Chondrocyte (in vitro differentiated cells): ENCODE measurements at places on chromosomes 12 and 14. TPM values are rescaled to one million over a fixed set of nuclear protein-coding genes. Genes with fewer than 3 reads are reported as not detected.

TAS2R50 gene
- 0.46 to 1.8 TPM (median 0.95 TPM) in 3 replicates for total RNA-seq

SPIC gene
- not detected in 3 replicates for total RNA-seq

SLC22A17 gene
- total RNA-seq: 40.3 to 63.9 TPM (median 44.0 TPM) in 3 replicates

- no peak overlapping the region for H3K27ac ChIP-seq
- peaks cover 3% of the 10 kb centered on the region for H3K36me3 ChIP-seq
- DNase-seq: no peak
- H3K4me3 ChIP-seq: no peak overlapping the region
- H3K4me1 ChIP-seq: peaks cover 14% of the 10 kb centered on the region
These were observed 34.8 kb downstream of the DUSP16 start for GRCh38 chr12:12527820-12528296.

- no peaks in the 10 kb centered on the region for H3K27me3 ChIP-seq
- H3K27ac ChIP-seq: peak overlapping the region; percentile 46
- DNase-seq: no peak
- H3K4me1 ChIP-seq: peaks cover 21% of the 10 kb centered on the region
- no peaks in the 10 kb centered on the region for H3K36me3 ChIP-seq
- no peak overlapping the region for H3K4me3 ChIP-seq
These were observed 69.0 kb downstream of the AKAP6 start for GRCh38 chr14:32397861-32398640.

- H3K36me3 ChIP-seq: no peaks in the 10 kb centered on the region
- H3K27ac ChIP-seq: no peak overlapping the region
- peak; percentile 61 for DNase-seq
- H3K4me1 ChIP-seq: peaks cover 3% of the 10 kb centered on the region
These were observed 53.1 kb downstream of the TSPAN11 start for GRCh38 chr12:30979371-30980259.

DNA sequence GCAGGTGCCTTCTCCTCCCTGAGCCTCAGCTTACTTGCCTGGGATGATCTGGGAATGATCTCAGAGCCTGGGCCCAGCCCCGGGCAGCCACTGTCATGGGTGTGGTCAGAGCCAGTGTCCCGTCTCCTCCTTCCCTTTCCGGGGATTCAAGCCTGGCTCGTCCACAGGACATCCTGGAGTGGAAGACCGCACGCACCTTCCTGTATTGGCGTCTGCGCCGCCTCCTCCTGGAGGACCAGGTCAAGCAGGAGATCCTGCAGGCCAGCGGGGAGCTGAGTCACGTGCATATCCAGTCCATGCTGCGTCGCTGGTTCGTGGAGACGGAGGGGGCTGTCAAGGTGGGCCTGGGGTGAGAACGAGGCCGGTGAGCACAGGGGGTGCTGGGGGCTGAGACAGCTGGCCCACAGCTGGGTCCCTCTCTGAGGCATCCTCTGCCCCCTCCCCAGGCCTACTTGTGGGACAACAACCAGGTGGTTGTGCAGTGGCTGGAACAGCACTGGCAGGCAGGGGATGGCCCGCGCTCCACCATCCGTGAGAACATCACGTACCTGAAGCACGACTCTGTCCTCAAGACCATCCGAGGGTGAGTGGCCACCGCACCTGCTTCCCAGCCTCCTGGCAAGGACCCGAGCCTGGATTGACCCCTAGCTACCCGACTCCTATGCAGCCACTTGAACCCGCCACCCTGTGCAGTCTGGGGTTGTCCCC, 44.0 kb downstream of the FOXN4 start:
- no peaks in the 10 kb centered on the region for H3K27me3 ChIP-seq
- DNase-seq: peak; percentile 92
- no peak overlapping the region for H3K27ac ChIP-seq
- peaks cover 3% of the 10 kb centered on the region for H3K36me3 ChIP-seq
- H3K4me1 ChIP-seq: peaks cover 3% of the 10 kb centered on the region

- H3K27me3 ChIP-seq: no peaks in the 10 kb centered on the region
- peaks cover 10% of the 10 kb centered on the region for H3K36me3 ChIP-seq
- peaks cover 77% of the 10 kb centered on the region for H3K4me1 ChIP-seq
- DNase-seq: no peak
These were observed 112.8 kb downstream of the NAV3 start for GRCh38 chr12:77943466-77943865.

DNA sequence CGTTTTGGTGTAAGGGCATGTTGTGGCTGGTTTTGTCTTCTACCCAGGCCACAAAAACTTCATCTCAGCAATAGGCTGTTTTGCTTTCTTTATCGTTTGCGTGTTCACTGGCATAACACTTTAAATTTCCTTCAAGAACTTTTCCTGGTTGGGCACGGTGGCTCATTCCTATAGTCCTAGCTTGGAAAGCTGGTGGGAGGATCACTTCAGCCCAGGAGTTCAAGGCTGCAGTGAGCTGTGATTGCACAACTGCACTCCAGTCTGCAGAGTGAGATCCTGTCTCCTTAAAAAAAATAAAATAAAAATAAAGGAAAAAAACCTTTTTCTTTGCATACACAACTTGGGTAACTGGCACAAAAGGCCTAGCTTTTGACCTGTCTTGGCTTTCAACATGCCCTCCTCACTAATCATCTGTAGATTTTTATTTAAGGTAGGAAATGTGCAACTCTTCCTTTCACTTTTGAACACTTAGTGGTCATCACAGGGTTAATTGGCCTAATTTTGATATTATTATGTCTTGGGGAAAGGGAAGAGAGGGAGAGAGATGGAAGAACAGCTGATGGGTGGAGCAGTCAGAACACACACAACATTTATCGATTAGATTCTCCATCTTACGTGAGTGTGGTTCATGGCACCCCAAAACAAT, 78.9 kb upstream of the PSMA6 start:
- DNase-seq: no peak
- no peaks in the 10 kb centered on the region for H3K27me3 ChIP-seq
- no peak overlapping the region for H3K4me3 ChIP-seq

DNA sequence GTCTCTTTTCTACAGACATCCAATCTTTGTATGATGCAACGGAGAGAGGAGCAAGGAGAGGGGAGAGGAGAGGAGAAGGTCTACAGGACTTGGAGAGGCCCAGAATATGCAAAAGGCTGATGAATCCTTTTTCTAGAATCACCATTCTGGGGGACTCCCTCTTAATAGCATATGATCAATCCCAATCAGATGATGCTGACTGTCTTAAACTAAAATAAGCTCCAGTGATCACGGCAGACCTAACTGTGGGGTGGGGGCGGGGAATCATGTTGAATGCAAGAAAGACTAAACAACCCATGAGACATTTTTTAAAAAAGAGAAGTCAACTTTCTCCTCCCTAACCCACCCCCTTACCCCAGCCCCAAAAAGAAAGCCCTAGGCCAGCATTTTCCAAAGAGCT, 33.4 kb downstream of the BTBD7 start:
- H3K27me3 ChIP-seq: no peaks in the 10 kb centered on the region
- DNase-seq: no peak
- H3K36me3 ChIP-seq: peaks cover 2% of the 10 kb centered on the region
- H3K4me3 ChIP-seq: no peak overlapping the region
- peaks cover 27% of the 10 kb centered on the region for H3K4me1 ChIP-seq

DNA sequence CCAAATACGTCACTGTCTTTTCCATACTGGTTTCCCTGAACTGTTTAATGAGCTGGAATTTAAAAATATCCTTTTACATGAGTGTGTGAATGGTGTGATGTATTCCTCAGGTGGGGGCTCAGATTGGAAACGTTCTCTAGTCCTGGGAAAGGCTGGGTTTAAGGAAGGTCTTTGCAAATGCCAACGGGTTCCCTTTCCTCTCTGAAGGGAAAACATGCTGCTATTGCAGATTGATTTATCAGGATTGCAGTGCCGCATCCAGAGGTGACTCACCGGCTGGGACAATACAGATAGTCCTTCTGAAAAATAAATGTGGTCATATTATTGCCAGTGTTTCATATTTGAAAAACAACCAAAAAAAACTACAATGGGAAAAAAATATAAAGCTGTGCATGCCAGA, 193.1 kb upstream of the FLRT2 start:
- peaks cover 5% of the 10 kb centered on the region for H3K4me1 ChIP-seq
- H3K27me3 ChIP-seq: no peaks in the 10 kb centered on the region
- H3K36me3 ChIP-seq: no peaks in the 10 kb centered on the region
- no peak overlapping the region for H3K27ac ChIP-seq
- no peak overlapping the region for H3K4me3 ChIP-seq

GRCh38 chr14:106691601-106692291, 1165.4 kb downstream of the TMEM121 start:
- H3K4me1 ChIP-seq: no peaks in the 10 kb centered on the region
- H3K27ac ChIP-seq: no peak overlapping the region
- no peak for DNase-seq
- H3K36me3 ChIP-seq: no peaks in the 10 kb centered on the region
- H3K4me3 ChIP-seq: no peak overlapping the region
- no peaks in the 10 kb centered on the region for H3K27me3 ChIP-seq

DNA sequence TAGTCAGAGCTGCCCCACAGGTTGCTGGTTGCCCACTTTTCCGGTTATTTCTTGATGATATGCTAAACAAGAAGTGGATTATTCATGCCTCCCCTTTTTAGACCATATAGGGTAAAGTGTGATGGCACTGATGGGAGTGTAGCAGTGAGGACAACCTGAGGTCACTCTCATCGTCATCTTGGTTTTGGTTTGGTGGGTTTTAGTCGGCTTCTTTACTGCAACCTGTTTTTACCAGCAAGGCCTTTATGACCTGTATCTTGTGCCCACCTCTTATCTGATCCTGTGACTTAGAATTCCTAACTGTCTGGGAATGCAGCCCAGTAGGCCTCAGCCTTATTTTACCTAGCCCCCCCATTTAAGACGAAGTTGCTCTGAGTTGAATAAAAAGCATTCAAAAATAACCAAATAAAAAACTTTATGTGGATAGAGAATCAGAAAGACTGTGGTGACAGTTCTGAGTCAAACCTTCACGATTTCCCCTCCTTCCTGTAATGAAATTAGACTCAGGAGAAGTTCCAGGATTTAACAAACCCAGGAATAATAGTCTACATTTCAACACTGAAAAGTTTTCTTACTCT, 144.2 kb downstream of the PAWR start:
- H3K4me3 ChIP-seq: no peak overlapping the region
- peaks cover 3% of the 10 kb centered on the region for H3K36me3 ChIP-seq
- H3K4me1 ChIP-seq: peaks cover 79% of the 10 kb centered on the region
- no peaks in the 10 kb centered on the region for H3K27me3 ChIP-seq

GRCh38 chr14:92564344-92565039, 50.9 kb downstream of the RIN3 start:
- peaks cover 29% of the 10 kb centered on the region for H3K4me1 ChIP-seq
- peaks cover 13% of the 10 kb centered on the region for H3K36me3 ChIP-seq
- H3K4me3 ChIP-seq: no peak overlapping the region
- no peak for DNase-seq
- no peak overlapping the region for H3K27ac ChIP-seq

DNA sequence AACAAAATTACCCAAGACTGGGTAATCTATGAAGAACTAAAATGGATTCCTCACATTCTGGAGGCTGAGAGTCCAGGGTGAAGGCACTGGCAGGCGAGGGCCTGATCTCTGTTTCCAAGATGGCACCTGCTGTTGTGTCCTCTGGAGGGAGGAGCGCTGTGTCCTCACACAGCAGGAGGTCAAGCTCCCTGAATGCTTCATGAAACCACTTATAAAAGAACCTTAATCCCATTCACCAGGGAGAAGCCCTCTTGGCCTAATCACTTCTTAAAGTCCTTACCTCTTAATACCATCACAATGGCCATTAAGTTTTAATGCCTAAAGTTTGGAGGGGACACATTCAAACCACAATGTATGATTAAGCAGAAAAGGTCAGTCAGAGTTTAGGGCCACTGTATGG, 172.4 kb downstream of the EMP1 start:
- H3K4me3 ChIP-seq: no peak overlapping the region
- no peak for DNase-seq
- no peak overlapping the region for H3K27ac ChIP-seq
- peaks cover 23% of the 10 kb centered on the region for H3K27me3 ChIP-seq
- H3K36me3 ChIP-seq: no peaks in the 10 kb centered on the region

DNA sequence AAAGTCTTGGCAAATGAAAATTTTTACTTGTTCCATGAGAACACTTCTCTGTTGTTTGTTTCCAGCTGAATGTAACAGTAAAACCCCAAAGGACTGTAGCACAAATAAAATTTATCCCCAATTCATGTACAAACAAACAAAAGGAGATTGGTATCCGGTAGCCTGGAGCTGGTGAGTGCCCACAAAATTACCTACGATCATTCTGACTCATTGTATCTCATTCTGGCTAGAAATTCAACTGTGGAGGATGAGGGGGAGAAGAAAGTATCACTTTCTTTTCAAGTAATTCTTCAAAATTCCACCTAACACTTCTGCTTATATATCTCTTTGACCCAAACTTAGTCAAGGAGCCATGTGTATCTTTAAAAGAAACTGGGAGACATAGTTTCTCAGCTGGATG, 268.5 kb downstream of the ALG10B start:
- no peaks in the 10 kb centered on the region for H3K36me3 ChIP-seq
- no peak overlapping the region for H3K4me3 ChIP-seq
- H3K4me1 ChIP-seq: no peaks in the 10 kb centered on the region
- H3K27ac ChIP-seq: no peak overlapping the region
- H3K27me3 ChIP-seq: no peaks in the 10 kb centered on the region

DNA sequence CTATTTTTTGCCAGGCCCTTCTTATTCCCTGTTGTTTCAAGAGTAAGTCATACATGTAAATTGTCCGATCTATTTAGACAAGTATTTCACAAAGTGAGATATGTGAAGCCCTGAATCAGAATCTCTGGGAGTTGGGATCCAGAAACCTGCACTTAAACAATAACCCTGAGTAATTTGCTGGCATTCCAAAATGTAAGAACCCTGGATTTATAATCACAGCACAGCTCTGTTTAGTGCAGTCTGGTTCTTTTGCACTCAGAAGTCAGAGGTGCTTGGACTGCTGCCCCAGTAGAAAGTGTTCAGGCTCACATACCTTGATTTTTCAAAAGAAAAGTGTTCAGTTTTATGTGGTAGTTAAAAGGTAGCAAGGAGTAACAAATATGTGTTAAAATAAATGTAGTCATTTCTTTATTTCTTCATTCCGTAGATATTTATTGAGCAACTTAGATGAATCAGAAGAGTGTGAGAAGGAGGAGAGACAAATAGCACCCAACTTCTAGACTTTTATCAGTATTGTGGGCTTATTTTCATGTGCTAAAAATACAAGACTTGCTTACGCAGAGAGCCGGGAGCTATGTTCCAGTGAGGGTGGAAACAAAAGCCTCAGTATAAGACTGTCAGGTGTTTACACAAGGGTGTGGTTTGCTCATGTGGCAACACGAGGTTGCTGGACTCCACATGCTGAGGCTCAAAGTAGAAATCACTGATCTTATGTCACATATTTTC, 70.1 kb downstream of the SYNE2 start:
- H3K27me3 ChIP-seq: no peaks in the 10 kb centered on the region
- DNase-seq: no peak
- peak overlapping the region; percentile 52 for H3K27ac ChIP-seq
- H3K4me1 ChIP-seq: peaks cover 10% of the 10 kb centered on the region
- no peaks in the 10 kb centered on the region for H3K36me3 ChIP-seq
- H3K4me3 ChIP-seq: no peak overlapping the region

DNA sequence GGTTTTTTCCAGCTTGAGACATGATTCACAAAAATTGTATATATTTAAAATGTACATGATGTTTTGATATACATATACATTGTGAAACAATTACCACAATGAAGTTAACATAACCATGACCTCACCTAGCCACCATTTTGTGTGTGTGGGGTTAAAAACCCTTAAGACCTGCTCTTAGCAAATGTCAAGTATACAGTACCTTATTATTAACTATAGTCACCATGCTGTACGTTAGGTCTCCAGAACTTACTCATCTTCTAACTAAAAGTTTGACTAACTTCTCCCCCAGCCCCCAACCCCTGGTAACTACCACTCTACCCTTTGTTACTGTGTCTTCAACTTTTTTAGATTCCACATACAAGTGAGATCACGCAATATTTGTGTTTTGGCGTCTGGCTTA, 52.6 kb downstream of the EIF2S3B start:
- no peak for DNase-seq
- H3K27ac ChIP-seq: no peak overlapping the region
- no peak overlapping the region for H3K4me3 ChIP-seq
- H3K36me3 ChIP-seq: no peaks in the 10 kb centered on the region
